Activated CD4-positive, alpha-beta T cell treated with anti-CD3 and anti-CD28 coated beads for 36 hours (primary cell): ENCODE measurements at places on chromosomes 3 and 15.
A peak's percentile ranks its signal among the peaks of the same experiment; 100 is the strongest.

DNA sequence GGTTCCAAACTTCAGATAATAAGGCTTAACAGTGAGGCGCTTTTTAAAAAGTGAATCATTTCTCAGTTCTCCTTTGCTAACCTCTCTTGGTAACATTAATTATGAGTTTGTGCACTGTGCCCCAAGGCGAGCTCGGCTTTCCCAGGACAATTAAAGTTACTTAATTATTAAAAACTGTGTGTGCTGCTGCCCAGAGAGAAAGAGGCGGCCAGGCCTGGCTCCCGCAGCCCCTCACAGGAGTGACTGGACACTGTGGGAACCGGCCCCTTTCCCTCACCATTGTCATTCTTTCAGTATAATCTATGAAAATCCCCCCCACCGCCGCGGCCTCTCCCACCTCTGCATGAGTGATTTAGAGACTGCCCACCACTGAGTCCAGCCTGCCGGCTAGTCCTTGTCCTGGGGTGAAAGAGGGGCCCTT, 43.1 kb upstream of the HES1 start:
- no peak for DNase-seq

GRCh38 chr3:17740721-17741141, 1.7 kb downstream of the TBC1D5 start:
- DNase-seq = peak; percentile 12

DNA sequence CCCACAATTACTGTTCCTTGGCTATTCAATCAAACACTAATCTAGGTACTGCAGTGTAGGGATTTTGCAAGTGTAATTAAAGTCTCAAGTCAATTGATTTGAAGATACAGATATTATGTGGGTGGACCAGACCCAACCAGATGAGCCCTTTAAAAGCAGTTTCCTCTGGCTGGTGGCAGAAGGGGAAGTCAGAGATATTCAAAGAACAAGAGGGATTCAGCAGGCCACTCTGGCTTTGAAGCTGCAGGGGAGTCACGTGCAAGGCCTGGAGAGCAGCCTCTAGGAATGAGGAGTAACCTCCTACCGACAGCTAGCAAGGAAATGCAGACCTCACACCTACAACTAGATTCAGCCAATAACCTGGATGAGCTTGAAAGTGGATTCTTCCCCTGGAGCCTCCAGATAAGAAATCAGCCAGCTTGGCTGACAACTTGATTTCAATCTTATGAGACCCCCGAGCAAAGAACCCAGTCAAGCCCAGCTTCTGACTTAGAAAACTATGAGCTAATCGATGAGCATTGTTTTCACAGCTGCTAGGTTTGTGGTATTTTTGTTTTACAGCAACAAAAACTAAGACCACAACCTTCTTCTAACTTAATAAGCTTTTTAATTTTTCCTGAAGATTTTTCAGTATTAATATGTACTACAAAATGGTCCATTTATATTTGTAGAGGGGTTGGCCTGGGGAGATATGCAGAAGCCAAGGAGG, 13.4 kb downstream of the HACD2 start:
- no peak for DNase-seq

- no peak for DNase-seq
These were observed 414.9 kb downstream of the NAALADL2 start for GRCh38 chr3:175274056-175274455.

- DNase-seq = no peak
These were observed 21.6 kb downstream of the BDH1 start for GRCh38 chr3:197533927-197534725.

DNA sequence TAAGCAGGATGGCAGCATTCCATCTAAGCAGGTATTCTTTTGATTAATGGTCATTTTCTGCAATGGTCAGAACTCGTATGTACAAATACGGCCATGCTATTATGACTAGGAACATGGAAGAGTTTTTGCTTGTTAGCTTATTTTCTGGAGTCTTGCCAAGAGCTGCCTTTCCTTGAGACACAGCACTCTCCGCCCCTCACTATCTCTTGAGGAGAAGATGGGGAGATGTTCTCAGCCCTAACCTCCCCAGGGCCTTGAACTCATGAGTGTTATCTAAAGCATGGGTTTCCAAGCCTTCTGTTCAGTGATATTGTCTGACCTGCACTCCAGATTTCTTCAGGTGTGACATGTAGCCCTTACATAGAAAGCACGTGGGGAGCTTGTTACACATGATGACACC, 65.9 kb upstream of the ACTC1 start:
- DNase-seq = no peak

GRCh38 chr15:98649472-98650416, 1.4 kb downstream of the IGF1R start:
- peak; percentile 70 for DNase-seq

- DNase-seq = no peak
These were observed 33.0 kb downstream of the KY start for GRCh38 chr3:134617608-134618477.

DNA sequence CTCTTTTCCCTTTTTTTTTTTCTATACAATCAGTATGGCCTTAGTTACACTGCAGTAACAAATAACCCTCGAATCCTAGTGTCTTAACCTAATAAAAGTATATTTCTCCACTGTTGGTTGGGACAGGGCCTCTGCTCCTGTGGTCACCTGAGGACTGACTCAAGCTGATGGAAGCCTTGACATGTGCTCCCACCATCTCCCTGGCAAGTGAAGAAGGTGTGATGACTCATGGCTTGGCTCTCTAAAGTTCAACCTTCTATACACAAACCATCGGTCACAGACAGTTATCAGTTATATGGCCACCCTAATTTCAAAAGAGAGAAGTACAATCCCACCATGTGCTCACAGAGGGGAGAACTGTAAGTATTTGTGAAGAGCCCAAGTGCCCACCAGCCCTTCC, 65.8 kb upstream of the CACNA2D3 start:
- no peak for DNase-seq

- no peak for DNase-seq
These were observed 199.8 kb downstream of the GAP43 start for GRCh38 chr3:115823083-115823482.

- no peak for DNase-seq
These were observed 143.4 kb upstream of the KBTBD8 start for GRCh38 chr3:66854601-66855151.

DNA sequence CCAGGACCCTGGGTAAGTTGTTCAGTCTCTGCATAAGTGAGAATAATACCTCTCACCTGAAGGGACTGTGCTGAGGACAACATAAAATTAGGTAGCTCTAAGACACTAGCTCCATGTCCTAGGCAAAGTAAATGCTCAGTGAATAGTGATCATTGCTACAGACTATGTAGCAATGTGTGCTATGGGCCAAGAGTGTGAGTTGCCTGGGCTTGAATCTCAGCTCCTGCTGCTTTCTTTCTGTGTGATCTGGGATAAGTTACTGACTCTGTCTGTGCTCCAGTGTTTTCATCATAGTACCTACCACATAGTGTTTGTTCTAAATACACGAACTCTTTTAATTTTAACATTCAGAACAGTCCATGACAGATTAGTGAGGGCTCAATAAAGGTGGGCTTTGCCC, 81.1 kb upstream of the MFGE8 start:
- no peak for DNase-seq

DNA sequence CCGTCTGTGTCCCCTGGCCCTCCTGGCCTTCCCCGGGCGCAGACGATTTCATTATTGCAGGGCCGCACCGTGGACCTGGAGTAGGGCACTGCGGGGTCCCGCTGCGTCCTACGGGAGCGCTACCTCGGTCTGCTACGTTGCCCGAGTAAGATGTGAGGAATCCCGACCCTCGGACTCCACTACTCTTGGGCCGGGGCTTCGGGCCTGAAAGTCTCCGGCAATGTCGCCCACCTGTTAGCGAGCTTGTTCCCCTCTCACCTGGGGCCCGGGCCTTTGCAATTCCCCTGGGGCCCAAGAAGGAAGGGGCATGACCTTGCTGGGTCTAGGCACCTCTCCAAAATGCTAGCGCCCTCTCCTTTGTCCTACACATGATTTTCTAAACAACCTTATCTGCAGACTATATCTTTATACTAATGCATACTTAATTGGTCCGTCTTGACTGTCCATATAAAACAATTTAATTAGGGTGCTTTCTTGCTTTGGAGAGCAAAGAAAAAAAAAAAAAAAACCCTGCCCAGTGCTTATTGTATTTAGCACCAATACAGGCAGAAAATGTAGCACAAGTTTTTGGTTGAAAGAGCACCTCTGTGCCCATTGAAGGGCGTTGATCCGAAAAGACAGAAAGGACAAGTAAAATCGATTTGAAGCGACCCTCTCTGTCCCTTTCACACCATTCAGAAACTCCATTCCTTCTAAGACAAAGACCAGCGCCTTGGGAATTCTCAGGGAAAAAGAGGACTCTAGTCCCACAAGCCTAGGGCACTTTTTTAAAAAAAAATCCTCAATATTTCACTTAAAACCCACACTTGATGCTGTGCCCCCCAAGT, 7.0 kb upstream of the NR2F2 start:
- no peak for DNase-seq

- no peak for DNase-seq
These were observed 100.2 kb upstream of the PRR23E start for GRCh38 chr3:127092776-127093175.

GRCh38 chr15:69285834-69286233, 12.9 kb upstream of the PAQR5 start:
- no peak for DNase-seq

GRCh38 chr15:63362885-63363284, 18.8 kb downstream of the CA12 start:
- DNase-seq = no peak

DNA sequence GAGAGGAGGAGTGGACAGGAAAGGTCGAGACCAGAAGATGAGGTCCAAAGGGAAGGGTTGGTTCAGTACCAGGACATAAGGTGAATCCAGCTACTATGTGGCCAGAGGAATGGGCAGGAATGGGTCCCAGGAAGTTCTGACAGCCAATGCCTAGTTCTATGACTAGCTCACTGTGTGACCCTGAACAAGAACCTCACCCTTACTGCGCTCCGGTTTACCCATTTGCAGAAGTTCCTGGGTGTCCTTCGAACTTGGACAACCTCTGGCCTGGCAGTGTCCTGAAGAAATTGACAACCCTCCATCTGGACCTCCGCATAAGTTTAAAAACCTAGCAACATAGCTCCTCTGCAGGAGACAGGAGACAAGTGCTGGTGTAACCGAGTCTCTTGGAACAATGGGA, 12.2 kb upstream of the PSTPIP1 start:
- no peak for DNase-seq

- peak; percentile 65 for DNase-seq
These were observed at the start of gene EIF4E3 for GRCh38 chr3:71725271-71725991. Gene EIF4E3 (minus strand): TSS chr3:71725402. CDS start chr3:71725367, 35 bp downstream.

GRCh38 chr3:79406175-79406574, 361.6 kb downstream of the ROBO1 start:
- no peak for DNase-seq

DNA sequence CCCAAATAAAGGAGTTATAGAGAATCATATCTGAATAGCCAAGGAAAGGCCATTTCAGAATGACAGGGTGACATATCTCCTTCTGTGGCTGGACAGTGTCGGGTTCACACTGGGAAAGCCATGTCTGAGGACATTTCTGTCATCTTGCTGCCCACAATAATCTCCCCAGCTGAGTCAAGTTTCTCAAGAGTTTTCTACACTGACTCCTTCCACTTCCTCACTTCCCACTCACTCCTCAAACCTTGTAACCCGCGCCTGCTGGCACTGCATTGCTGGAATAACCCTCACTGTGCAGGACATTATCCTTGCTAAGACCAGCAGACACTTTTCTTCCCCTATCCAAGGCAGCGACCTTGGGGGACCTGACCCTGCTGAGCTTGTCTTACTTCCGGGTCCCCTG, 5.3 kb upstream of the INSYN1 start:
- DNase-seq = no peak
